ENCODE measurements at places on chromosomes 6 and 20.

DNA sequence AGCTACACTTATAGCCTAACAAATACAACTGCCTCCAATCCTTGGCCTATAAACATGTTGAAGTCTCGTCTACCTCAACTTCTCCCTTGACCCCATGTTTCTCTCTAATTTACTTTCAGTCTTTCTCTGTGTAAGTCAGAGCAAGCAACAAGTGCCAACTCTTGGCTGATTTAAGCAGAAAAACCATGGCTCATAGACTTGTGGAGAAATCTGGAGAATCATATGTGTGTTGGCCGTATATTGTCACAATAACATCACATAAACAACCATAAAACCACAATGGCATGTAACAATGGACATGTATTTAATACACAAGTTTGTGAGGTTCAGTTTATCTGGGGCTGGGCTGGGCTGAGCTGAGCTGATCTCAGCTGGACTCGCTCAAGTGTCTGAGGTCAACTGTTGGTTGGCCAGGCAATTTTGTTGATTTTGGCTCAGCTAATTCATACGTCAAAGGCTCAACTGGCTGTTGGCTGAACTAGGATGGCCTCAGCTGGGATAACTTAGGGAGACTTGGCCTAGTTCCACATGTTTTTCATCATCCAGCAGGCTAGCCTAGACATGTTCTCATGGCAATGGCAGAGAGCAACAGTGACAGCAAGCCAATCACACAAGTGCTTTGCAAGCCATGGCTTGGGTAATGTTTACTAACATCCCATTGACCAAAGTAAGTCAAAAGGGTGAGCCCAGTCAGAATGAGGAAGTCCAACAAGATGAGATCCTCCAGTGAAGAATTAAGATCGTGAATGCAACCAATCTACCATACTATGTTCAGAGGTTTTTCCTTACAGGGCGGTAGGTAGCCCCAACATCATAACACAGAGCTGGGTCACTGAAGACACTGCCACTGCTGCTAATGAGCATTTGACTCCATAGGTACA lies 12.9 kb upstream of the TBC1D22B start:
- peak; percentile 99 for DNase-seq

GRCh38 chr6:111844921-111845320 lies 28.3 kb downstream of the FYN start:
- DNase-seq = no peak

GRCh38 chr6:107717781-107718180 lies 106.3 kb downstream of the SCML4 start:
- no peak for DNase-seq

DNA sequence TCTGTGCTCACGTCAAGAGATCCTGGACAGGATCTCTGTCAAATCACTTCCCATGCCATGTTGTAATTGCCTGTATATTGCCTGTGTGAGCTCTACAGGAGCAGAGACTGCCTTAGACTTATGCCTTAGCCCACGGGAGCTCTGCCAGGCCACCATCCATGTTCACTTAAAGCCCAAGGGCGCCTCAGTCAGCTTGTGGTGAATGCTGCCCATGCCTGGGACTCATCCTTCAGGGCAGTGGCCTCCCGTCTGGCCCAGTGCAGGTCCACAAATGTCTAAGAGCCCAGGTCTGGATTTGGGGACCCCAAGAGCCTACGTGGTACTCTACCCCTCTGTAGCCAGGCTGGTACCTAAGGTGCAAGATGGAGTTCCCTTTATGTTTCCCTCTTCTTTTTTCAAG lies 22.4 kb upstream of the BPIFA2 start:
- DNase-seq = no peak

- no peak for DNase-seq
Observed at GRCh38 chr20:38842026-38842425, 36.5 kb downstream of the PPP1R16B start.

DNA sequence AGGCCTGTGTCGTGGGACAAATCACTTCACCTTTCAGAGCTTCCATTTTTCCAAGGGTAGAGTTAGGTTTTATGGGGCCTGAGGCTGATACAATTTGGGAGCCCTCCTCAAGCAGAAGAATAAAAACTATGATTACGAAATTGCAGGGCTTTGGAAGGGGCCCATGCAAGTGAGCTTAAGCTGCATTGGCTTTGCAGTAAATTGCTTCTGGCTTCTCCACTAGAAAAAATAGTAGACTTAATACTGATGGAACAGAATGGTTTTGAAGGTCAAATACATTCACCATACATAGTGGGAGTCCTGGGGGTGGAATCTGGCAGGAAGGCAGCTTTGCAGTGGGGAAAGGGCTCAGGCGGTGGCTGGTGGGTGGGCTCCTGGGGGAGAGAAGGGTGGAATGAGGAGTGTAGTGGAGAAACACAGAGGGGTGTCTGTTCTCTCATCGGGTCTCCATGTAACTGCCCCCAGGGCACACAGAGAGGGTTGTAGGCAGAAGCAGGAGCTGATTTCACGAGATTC lies 55.9 kb upstream of the RNF24 start:
- peak; percentile 52 for DNase-seq

GRCh38 chr6:124968401-124968800 lies 6.2 kb downstream of the RNF217 start:
- DNase-seq = no peak

DNA sequence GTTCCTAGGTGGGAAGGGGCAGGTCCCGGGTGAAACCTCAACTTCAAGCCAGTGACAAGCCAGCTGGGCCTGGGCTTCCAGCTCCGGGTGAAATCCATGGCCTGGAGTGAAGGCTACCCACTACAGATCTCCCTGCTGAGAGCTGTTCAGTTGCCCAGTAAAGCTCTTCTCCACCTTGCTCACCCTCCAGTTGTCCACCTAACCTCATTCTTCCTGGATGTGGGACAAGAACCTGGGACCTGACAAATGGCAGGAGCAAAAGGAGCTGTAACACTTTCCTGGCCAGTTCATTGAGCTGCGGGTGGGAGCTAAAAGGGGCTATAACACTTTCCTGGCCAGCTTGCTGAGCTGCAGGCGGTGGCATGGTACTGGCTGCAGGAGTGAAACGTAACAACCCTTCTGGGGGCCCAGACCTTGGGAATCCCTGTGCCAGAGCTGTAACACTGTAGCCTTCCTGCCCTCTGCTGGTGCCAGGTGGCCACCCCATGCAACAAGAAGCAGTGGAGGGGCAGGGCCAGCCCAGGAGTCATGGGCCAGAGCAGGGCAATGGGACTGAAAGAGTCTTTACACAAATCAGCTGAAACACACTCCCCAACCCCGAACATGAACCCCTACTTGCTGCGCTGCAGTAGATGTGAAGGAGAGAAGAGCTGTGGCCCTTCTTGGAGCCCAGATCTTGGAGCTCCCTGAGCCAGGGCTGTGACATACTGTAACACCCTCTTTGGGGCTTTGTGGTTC lies 3.6 kb upstream of the HINT3 start:
- DNase-seq = no peak

DNA sequence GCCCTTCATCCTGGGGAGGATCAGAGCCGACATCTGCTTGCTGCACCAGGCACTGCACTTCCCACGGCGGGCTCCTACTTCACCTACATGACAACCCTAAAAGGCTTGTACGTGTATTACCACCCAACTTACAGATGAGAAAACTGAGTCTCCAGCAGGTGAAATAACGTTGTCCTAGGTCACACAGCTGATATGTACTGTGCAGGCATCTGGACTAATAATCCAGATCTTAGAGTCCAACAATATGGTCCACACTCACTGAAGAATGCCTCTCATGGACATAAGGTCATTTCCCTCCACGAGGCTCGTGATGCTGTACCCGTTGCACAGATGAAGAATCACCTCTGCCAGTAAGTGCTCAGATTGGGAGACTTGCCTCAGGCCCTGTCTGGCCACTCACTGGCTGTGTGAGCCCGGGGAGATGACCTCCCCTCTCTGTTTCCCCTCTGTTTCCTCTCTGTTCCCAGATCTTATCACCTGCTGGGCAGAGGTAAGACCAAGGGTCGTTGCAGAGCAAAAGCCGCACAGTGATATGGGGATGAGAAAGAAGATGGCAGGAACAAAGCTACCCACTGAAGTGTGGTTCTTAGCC lies 32.1 kb downstream of the TGM2 start:
- DNase-seq = no peak

DNA sequence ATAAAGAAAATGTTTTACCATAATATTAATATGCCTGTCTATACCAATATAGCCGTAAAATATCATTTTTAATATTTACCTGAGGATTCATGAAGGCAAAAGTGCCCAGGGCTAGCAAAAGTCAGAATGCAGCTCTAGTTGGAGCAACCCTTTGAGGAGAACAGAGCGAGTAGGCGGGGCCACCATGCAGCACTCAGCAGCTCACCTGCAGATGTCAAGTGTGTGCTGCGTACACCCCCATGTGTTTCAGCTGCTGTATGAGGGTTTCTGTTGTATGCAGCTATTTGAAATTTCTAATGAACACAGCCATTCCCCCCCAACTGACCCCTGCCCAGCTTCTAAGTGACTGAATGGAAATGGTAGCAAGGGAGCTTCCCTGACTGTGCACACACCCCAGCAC lies 508.0 kb downstream of the QKI start:
- DNase-seq = no peak

GRCh38 chr6:105646391-105646867 lies 243.5 kb upstream of the PREP start:
- DNase-seq = no peak

DNA sequence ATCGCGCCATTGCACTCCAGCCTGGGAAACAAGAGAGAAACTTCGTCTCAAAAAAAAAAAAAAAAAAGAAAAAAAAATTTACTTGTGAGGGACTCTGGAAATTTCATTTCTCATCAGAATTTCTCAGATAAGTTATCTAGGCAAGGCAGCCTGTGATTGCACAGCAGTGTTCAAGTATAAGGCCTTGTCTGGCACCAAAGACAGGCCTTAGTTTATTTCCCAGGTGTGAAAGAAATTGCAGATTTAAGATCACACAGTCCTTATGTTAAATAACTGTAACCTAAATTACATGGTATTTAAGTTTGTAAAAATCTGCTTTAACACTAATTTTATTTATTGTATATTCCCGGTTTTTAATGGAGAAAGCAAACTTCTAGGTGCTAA lies 34.8 kb downstream of the HFE start:
- no peak for DNase-seq

- no peak for DNase-seq
Observed at GRCh38 chr6:13581700-13582229, 7.4 kb downstream of the SIRT5 start.

- DNase-seq = no peak
Observed at GRCh38 chr20:21100578-21101452, 5.3 kb downstream of the LINC00237 start.

DNA sequence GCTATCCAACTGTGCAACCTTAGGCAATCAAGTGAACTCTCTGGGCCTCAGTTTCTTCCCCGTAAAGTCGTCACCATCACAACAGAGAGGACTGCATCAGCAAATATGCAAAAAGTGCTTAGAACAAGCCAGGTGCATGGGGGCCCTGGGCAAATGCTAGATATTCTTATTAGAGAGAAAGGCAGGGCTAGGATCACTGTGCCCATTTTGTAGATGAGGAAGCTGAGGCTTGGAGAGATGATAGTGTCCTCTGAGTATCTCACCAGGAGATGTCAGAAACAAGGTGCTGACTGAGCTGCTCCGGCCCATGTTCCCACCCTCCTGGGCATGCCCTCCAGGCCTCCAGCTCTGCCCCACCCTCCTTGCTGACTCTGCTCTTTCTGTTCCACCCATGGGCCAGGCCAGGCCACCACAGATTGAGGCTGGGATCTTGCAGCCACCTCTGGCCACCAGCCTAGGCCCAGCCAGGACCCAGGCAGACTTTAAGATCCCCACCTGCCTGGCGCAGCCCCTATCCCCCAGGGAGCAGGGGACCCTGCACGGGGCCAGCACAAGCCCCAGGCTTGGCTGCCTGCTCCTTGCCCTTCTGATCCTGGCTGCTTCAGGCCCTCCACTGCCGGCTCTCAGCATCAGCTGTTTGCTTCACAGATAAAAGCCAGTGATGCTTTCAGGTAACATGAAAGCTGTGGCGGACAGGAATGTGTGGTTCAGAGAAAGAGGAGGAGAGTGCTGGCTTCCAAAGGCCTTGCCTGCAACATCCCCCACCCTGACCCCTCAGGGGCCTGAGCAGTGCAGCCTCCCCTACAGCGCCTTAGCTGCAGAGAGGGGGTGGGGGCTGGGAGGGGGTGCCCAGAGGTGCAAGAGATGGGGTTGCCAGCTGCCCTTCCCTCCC lies 47.6 kb downstream of the GRM4 start:
- no peak for DNase-seq

- no peak for DNase-seq
Observed at GRCh38 chr6:87714093-87714842, 12.2 kb upstream of the AKIRIN2 start.

- no peak for DNase-seq
Observed at GRCh38 chr6:84920021-84920420, 155.6 kb upstream of the TBX18 start.

DNA sequence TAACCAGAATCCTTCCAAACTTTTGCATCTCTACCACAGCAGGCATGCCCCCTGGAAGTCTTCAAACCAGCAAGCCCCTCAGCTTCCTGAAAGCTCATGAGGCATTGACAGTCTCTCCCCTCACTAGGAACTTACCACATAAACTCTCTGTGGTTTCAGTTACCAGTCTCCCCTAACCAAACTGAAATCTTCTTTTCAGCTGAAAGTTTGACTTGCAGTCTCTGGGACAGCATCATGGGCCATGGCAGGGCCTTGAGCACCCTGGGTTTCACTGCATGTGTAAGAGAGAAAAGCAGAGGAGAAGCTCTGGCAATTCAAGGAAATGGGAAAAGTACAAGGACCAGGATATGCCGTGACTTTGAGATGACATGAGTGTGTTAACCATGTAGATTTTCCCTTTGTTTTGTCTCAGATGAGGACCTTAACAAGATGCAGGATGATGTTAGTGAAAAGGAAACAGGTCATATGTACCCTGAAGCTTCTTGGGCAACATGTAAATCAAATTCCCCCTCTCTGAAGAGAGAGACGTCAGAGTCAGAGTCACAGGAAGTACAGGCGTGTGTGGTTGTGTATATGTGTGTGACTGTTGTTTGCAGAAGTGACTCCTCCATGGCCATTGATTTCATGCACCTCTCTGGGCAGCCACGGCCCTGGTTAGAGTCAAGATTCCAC lies 106.3 kb downstream of the TNFRSF21 start:
- DNase-seq = no peak

DNA sequence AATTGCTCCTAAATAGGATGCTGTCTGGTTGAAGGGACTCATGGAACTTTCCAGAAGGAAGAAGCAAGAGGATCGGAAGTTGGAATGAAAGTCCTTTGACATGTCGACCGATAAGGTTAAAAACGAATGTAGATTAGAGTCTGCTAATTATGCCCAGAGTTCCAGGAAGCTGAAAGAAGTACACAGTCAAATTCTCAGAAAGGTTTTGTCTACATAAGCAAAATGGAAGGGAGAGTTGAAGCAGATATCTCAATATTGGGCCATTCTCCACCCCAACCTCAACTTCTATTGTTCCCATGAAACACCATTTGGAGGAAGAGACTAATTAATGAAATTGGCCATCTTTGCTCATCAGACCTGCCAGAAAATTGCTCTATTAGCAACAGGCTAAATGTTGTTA lies 64.0 kb downstream of the CAP2 start:
- no peak for DNase-seq

Measured in forelimb muscle (tissue), 1 donor.